ENCODE measurements at places on chromosomes 13 and 19.

GRCh38 chr13:111429064-111429558 is 108.7 kb downstream of the TEX29 start:
- no peak for DNase-seq

- DNase-seq: no peak
These were observed 19.8 kb downstream of the PEPD start for GRCh38 chr19:33501693-33502356.

DNA sequence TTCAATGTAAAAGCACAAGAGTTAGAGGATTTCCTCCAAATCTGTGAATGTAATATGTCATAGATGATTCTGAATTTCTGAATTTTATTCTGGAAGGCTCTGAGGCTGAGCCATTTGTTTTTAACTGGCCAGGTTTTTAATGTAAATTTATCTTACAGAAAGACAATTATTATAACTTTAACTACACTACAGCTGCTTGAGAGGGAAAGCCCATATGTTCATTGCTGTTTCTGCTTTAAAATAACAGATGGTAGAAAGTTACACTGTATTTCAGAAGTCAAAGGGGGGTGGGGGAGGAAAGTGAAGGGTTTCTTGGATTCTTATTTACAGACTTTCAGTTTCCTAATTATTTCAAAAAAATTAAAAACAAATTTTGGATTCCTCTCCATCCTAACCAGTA is 62.8 kb downstream of the DNAJC15 start:
- DNase-seq: no peak

GRCh38 chr19:16769385-16769784 is 49.7 kb downstream of the NWD1 start:
- DNase-seq: no peak

- no peak for DNase-seq
These were observed 687.2 kb upstream of the KLHL1 start for GRCh38 chr13:70795484-70795883.

- no peak for DNase-seq
These were observed 66.3 kb downstream of the KCTD15 start for GRCh38 chr19:33862981-33863380.

GRCh38 chr13:70363991-70364390 is 255.7 kb upstream of the KLHL1 start:
- no peak for DNase-seq

DNA sequence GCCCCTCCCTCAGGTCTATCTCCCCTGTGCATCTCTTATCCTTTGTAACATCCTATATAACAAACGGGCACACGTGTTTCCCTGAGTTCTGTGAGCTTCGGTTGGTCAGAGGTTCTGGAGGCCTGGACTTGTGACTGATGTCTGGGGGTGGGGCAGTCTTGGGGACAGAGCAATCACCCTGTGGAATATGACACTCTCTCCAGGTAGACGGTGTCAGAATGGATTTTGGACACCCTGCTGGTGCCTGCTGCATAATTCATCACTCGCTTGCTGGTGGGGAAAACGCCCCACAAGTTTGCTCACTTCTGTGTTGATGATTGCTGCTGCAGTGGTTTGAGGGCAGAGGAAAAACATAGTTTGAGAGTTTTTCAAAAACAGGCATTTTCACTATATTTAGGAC is 223.2 kb downstream of the UQCRFS1 start:
- DNase-seq: no peak

DNA sequence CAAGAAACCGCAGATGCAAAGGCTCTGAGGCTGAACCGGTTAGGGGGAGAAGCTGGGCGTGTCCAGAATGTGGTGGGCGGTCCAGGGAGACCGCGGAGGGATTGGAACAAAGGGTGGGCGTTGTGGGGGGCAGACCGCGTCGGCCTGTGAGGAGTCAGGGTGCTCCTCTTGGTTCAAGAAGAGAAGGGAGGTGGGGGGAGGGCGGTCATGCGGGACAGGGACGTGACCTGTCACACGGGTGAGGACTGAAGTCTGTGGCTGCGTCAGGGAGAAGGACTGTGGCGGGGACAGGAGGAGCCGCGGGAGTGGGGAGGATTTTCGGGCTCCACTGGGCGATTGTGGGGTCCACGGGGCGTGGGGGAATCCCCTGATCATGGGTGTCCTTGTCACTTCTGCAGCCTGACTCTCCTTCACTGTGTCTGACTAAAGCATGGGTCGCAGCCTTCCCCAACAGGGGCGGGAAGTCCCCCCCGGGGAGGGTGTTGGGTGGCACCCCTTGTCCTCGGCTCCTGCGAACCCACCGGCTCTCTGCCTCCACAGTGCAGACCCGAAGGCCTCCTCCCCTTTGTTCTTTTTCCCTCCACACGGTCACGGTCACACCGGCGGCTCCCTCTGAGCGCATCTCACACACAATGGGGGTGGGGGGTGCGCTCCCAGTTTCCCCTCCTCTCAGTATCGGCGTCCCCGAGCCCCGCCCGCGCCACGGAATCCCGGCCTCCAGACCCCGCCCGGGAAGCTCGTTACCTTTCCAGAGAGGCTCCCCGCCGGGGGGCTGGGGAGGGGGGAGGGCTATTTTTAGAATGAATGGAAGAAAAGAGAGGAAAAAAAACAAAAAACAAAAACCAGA is 16.4 kb upstream of the KCNN1 start:
- DNase-seq: no peak

- no peak for DNase-seq
These were observed 1.3 kb downstream of the BICRA start for GRCh38 chr19:47609906-47610894.

- DNase-seq: no peak
These were observed 453.6 kb upstream of the PRR20A start for GRCh38 chr13:56687131-56687530.

- DNase-seq: peak; percentile 60
These were observed 3.7 kb upstream of the SPIB start for GRCh38 chr19:50414864-50415660.

DNA sequence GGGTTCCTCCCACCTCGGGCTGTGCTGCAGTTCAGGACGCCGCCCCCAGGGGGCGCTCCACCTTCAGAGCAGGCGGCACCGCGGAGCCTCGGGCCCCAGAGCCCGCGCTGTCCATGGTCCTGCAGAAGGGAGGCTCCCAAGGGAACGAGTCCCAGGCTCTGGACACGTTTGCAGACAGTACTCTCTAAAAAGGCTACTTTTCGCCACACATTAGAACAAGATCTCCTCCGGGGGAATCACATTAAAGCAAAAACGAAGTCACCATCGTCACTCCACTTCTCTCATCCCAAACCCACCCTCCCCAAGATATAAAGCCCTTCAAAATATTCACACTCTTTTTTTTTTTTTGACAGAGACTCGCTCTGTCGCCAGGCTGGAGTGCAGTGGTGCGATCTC is 4.6 kb upstream of the SIGLEC10 start:
- peak; percentile 70 for DNase-seq

DNA sequence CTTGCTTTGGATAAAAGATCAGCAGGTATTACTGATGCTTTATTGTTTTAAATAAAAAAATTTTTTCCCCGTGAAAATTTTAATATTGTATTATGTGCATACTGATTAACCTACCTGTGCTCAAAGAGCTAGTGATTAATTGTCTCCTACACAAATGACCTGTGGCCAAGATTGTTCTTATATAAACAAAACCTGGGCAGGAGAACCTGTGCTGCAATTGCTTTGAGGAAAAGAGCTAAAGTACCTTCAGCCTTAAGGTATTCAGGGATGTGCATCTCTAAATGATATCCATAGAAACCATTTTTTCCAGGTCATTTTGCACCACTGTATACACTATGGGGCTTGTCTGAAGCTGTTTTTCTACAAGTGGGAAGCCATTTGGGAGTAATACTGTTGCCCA is 1.2 kb downstream of the FRY start:
- no peak for DNase-seq

DNA sequence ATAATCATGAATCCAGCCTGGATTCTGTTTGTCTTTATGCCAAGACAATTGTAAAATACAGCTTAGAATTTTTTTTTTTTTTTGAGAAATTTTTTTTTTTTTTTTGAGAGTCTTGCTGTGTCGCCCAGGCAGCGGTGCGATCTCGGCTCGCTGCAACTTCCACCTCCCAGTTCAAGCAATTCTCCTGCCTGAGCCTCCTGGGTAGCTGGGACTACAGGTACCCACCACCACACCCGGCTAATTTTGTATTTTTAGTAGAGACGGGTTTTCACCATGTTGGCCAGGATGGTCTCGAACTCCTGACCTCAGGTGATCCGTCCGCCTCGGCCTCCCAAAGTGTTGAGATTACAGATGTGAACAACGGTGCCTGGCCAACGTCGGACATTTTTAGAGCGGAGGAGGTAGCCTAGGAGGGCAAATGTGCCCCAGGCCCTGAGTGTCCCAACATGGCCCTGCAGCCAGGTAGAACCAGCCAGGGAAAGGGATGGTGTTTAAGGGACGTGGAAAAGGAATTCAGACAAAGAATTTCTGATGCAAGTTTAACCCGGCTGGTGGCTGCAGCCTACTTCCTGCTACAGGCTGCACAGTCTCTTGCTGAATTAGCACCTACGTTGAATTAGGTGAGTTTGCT is 89.8 kb downstream of the GNG7 start:
- DNase-seq: no peak

DNA sequence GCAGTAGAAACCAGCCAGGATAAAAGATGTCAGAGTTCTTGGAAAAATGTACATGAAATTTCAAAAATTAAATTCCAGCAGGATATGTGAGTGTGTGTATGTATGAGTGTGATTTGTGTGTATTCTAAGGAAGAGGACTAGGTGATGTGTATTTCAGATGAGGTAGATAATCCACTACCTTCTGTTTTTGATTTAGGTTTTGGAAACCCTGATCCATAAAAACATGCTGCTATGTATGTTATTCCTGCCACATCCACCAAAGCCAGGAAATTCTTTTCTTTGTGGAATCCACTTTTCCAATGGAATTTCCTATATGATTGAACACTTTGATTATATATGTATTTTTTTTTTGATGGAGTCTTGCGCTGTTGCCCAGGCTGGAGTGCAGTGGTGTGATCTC is 276.9 kb downstream of the UQCRFS1 start:
- no peak for DNase-seq

GRCh38 chr19:12806242-12807081 is at the start of gene RNASEH2A:
RNASEH2A (plus strand) TSS chr19:12806584; CDS start chr19:12806674, 90 bp downstream.
- DNase-seq: peak; percentile 70

DNA sequence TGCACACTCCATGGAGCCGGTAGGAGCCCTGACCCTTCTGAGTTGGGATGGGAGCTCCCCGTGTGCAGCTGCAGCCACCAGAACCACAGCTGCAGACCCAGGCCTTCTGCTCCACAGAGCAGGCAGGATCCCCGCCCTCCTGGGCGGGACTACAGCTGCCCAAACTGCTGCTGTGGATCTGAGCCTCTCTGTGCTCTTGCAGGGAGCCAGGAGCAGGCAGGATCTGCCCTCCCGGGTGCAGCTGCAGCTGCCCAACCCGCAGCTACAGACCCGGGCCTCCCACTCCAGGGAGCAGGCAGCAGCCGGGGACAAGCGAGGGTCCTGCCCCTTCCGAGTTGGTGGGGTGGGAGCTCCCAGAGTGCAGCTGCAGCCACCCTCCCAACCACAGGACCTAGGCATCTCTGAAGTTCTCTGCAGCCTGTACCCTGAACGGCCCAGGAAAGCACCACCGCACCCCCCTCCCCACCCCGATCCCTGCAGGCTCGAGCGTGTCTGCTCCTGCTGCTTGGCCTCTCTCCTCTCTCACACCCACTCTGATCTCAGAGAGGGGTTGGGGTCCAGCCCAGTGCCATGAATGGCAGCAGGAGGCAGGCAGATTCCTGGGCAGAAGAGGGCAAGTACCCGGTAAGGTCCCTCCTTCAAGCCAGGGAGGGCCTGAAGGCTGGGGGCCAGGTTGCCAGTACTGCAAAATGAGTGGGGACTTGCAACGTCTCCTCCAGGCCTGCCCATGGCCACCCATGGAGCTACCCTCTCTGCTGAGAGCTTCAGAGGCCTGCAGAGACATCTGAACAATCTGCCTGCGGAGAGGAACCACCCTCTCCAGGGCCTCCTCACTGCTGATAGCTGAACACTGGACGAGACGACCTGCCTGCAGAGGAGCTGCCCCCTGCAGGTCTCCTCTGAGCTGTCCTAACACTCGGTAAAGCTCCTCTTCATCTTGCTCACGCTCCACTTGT is 16.4 kb upstream of the EMP3 start:
- no peak for DNase-seq

- no peak for DNase-seq
These were observed 5.1 kb downstream of the HMG20B start for GRCh38 chr19:3577723-3578344.

- DNase-seq: no peak
These were observed 6.0 kb upstream of the KATNAL1 start for GRCh38 chr13:30313311-30313710.

GRCh38 chr19:16339361-16339725 is 14.7 kb downstream of the KLF2 start:
- DNase-seq: no peak

- DNase-seq: no peak
These were observed 1372.3 kb upstream of the SPRY2 start for GRCh38 chr13:81713201-81713600.

DNA sequence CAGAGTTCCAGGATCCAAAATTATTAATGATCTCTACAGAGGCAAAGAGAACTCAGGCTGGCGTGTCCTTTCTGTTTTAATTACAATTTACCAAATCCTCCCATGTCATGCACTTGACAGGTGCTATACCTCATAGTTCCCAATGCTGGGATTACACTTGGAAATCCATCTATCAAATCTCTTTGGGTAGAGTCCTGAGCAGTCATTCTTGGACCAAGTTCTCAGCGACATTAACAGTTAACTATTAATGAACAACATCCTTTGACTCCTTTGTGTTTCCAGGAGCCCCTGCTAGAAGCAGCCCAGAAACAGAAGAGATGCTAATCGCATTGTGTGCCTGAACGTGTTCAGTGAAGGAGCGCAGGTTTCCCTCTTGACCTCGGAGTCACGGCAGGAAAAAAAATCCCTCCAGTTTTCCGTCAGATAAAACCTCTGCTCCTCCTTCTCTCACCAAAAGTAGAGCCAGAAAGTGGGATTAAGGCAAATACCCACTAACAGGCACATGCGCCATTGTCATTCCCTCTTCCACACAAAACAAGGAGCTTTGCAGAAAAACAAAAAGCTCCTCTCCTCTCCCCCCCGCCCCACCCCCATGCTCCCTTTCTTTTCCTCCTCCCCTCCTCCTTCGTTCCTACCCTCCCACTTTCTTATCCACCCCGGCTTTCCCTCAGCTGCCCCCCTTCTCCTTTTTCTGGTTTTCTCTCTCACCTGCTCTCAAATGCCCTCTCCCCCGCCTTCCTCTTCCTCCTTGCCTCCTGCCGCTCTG is 224.7 kb downstream of the ZIC5 start:
- no peak for DNase-seq

GRCh38 chr13:43529796-43530195 is 257.0 kb downstream of the ENOX1 start:
- no peak for DNase-seq

DNA sequence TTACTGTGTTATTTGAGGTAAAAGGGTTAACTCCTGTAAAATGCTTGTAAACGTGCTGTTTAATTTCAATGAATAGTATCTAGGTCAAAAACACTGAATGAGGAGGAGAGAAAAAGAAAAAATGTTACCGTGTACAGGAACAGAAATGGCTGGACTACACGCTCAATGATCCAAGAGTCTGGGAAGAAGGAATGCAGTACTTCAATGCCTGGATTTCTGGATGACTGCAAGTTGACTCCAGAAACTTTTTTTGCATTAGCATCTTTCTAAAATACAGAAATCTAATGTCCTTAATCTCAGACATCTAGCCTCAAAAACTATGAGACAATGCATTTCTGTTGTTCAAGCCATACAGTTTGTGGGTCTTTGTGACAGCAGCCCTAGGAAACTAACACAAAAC is 17.4 kb upstream of the IPO5 start:
- no peak for DNase-seq
